ENCODE measurements at places on chromosomes 7 and 10. TPM values are rescaled to one million over a fixed set of nuclear protein-coding genes. Genes with fewer than 3 reads are reported as not detected.

Gene LEP
- not detected for total RNA-seq

Gene HMX2
- total RNA-seq: not detected

Gene SRRM3
- total RNA-seq: 4.6 TPM

Gene POLD2
- 130 TPM for total RNA-seq
